ENCODE measurements at places on chromosomes 7 and 10.

GRCh38 chr10:71396711-71397295, at the start of gene CDH23:
Gene CDH23 (plus strand): TSS chr10:71396920. CDS start chr10:71439832, 42,912 bp downstream.
- peaks cover 14% of the 10 kb centered on the region for H3K4me1 ChIP-seq
- H3K36me3 ChIP-seq = no peaks in the 10 kb centered on the region
- DNase-seq = no peak

DNA sequence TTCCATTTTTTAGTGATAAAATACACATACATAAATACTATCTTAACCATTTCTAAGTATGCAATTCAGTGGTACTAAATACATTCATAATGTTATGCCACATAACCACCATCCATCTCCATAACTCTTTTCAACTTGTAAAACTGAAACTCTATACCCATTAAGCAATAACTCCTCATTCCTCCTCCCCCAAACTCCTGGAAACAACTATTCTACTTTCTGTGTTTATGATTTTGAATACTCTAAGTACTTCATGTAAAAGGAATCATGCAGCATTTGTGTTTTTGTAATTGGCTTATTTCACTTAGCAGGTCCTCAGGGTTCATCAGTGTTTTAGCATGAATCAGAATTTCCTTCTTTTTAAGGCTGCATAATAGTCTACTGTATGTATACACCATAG, 131.8 kb downstream of the TES start:
- no peak for DNase-seq
- H3K27me3 ChIP-seq = no peaks in the 10 kb centered on the region
- no peak overlapping the region for H3K27ac ChIP-seq
- no peak overlapping the region for H3K4me3 ChIP-seq
- no peaks in the 10 kb centered on the region for H3K4me1 ChIP-seq

GRCh38 chr7:65892161-65892560, 19.3 kb downstream of the VKORC1L1 start:
- H3K27ac ChIP-seq = no peak overlapping the region
- H3K4me1 ChIP-seq = no peaks in the 10 kb centered on the region
- no peaks in the 10 kb centered on the region for H3K27me3 ChIP-seq
- DNase-seq = no peak

- DNase-seq = no peak
- H3K27ac ChIP-seq = no peak overlapping the region
- no peaks in the 10 kb centered on the region for H3K4me1 ChIP-seq
- no peak overlapping the region for H3K4me3 ChIP-seq
These were observed 79.0 kb upstream of the LSM8 start for GRCh38 chr7:118104812-118105441.

DNA sequence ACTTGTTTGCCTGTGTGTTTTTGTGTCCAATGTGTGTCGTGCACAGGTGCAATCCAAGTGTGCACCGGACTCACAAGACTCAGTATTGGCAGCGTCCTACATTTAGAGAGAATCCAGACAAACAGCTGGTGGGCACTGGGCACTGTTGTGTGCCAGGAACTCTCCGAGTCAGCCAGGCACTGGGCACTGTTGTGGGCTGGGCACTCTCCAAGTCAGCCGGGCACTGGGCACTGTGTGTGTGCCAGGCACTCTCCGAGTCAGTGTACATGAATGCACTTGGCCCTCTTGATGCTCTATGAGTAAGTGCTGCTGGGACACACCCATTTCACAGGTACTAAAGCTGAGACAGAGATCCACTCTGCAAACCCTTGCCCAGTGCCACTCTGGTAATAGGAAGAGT, 303.5 kb downstream of the PTPRN2 start:
- H3K27me3 ChIP-seq = peaks cover 3% of the 10 kb centered on the region
- H3K36me3 ChIP-seq = no peaks in the 10 kb centered on the region
- H3K4me1 ChIP-seq = no peaks in the 10 kb centered on the region
- H3K4me3 ChIP-seq = no peak overlapping the region
- DNase-seq = no peak

DNA sequence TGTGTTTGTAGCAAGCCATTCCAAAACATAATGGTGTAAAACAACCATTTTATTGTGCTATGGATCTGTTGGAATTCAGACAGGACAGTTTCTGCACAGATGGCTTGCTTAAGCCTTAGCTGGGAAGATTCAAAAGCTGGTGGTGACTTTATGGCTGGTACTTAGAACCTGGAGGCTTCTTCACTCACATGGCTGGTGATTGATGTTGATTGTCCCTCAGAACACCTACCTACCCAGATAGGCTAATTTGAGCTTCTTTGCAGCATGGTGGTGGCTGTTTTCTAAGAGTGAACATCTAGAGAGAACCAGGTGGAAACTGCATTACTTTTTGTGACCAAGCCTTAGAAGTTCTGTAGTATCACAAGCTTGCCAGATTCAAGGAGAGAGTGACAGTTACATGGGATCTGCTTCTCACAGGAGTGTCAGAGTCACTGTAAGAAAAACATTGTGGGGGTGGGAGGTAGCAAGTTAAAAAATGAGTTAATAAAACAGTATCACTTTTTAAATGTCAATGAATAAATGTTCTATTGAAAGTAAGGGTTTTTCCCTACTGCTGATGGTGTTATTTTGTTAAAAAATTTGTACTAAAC, 7.1 kb downstream of the R3HCC1L start:
- H3K27ac ChIP-seq = no peak overlapping the region
- no peaks in the 10 kb centered on the region for H3K36me3 ChIP-seq
- peaks cover 12% of the 10 kb centered on the region for H3K4me1 ChIP-seq
- H3K4me3 ChIP-seq = no peak overlapping the region
- DNase-seq = no peak

DNA sequence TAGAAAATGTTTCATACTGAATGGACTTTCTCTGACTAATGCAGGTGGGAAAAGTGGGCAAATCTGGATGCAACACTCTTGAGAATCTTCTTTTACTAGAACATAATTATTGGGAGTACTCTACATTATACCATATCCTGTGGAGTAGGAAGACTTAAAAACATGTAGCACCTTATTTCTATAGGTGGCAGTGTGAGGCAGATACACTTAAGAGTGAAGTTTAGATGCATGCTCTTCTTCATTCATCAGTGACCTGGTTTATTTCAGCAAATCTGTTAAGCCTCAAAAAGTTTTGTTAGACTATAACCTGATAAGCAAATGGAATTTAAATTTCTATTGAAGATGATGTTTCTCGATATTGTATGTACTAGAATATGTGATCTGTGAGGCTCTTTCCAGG, 1087.1 kb upstream of the LRRN3 start:
- H3K4me3 ChIP-seq = no peak overlapping the region
- H3K27ac ChIP-seq = no peak overlapping the region
- no peaks in the 10 kb centered on the region for H3K36me3 ChIP-seq
- no peaks in the 10 kb centered on the region for H3K4me1 ChIP-seq

DNA sequence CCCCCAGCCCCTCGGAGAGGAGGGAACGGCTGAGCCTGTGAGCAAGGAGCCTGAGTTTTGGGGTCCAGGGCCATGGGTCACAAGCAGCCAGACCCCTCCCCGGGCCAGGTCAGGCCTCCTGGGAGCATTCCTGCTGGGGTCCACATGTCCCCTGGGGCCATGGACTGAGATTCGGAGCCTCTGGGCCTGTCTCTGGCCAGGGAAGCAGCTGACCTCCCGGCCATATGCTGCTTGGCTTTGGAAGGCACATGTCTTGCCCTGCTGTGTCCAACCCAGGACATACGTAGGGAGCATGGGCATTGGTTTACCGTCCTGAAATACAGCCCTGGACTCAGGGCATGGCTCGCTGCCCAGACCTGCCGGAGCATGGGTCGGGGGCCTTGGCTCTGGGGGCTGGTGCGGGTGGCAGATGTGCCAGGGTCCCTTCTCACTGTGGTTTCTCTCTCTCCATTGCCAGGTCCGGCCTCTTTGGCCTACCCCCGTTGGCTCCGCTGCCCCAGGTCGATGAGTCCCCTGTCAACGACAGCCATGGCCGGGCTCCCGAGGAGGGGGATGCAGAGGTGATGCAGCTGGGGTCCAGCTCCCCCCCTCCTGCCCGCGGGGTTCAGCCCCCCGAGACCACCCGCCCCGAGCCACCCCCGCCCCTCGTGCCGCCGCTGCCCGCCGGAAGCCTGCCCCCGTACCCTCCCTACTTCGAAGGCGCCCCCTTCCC, 7.3 kb downstream of the PWWP2B start:
- no peak overlapping the region for H3K4me3 ChIP-seq
- H3K36me3 ChIP-seq = peaks cover 8% of the 10 kb centered on the region

DNA sequence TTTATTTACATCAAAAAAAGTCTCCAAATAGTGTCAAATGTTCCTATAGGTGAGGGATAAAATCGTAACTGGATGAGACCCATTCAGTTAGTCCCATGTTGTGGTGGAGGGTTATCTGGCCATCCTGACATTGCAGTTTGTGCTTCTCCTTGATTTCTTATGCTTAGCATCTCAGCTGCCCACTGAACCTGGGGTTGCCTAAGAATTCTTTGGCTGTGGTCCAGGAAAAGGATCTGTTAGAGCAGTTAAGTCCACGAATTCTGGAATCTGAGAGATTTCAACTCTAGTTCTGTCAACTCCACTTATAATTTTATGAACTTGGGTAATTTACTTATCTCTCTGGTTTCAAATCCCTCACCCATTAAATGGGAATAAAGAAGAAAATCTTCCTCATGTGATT, 1673.4 kb downstream of the REEP3 start:
- H3K36me3 ChIP-seq = no peaks in the 10 kb centered on the region
- no peak overlapping the region for H3K27ac ChIP-seq
- no peak for DNase-seq
- H3K4me1 ChIP-seq = no peaks in the 10 kb centered on the region
- no peaks in the 10 kb centered on the region for H3K27me3 ChIP-seq
- H3K4me3 ChIP-seq = no peak overlapping the region

GRCh38 chr10:23110722-23111516, 15.5 kb downstream of the MSRB2 start:
- H3K4me3 ChIP-seq = no peak overlapping the region
- no peaks in the 10 kb centered on the region for H3K4me1 ChIP-seq
- no peak for DNase-seq
